Thyroid gland (tissue), 4 donors: ENCODE measurements at places on chromosomes 12 and 14.
A peak's percentile ranks its signal among the peaks of the same experiment; 100 is the strongest.

- DNase-seq, result no peak
Measured at GRCh38 chr14:55762595-55763232, 182.7 kb downstream of the KTN1 start.

GRCh38 chr12:24937553-24938244, 11.2 kb downstream of the BCAT1 start:
- DNase-seq, result no peak

GRCh38 chr12:8834230-8834629, 11.8 kb downstream of the A2ML1 start:
- no peak for DNase-seq

- DNase-seq, result no peak
Measured at GRCh38 chr14:96925422-96925821, 128.2 kb downstream of the VRK1 start.

DNA sequence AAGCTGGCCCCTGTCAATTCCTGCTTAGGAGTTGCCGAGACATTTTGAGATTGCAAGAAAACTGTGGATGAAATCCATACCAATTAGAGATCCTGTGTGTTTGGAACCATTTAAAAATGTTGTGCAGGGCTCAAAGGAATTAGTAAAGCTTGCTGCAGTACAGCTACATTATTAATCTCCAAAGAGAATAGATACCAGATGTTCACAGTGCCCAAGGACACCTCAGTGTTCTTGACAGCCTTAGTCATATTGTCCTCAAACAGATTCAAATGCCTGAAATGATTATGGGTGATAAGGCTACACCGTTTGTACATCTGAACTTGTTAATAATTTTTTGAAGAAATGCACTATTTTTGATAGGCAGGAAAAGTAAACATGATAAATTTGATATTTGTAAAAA, 164.6 kb downstream of the MSRB3 start:
- DNase-seq, result no peak

DNA sequence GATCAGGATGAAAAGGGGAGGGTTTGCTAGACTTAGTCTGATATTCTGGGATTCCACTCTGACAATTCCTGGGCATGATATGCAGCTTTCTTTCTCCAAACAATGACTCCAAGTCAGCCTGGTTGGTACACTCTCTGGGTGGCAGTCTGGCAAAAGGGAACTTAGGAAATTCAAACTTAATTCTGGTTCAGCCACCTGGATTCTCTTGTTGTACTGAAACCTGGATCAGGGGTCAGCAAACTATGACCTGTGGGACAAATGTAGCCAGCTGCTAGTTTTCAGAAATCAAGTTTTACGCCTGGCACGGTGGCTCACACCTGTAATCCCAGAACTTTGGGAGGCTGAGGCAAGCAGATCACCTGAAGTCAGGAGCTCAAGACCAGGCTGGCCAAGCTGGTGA, 6.2 kb downstream of the AMN1 start:
- no peak for DNase-seq

GRCh38 chr12:47767216-47767724, 5.8 kb upstream of the SLC48A1 start:
- peak; percentile 69 for DNase-seq

GRCh38 chr14:81313775-81314429, 86.2 kb downstream of the STON2 start:
- DNase-seq, result peak; percentile 36

DNA sequence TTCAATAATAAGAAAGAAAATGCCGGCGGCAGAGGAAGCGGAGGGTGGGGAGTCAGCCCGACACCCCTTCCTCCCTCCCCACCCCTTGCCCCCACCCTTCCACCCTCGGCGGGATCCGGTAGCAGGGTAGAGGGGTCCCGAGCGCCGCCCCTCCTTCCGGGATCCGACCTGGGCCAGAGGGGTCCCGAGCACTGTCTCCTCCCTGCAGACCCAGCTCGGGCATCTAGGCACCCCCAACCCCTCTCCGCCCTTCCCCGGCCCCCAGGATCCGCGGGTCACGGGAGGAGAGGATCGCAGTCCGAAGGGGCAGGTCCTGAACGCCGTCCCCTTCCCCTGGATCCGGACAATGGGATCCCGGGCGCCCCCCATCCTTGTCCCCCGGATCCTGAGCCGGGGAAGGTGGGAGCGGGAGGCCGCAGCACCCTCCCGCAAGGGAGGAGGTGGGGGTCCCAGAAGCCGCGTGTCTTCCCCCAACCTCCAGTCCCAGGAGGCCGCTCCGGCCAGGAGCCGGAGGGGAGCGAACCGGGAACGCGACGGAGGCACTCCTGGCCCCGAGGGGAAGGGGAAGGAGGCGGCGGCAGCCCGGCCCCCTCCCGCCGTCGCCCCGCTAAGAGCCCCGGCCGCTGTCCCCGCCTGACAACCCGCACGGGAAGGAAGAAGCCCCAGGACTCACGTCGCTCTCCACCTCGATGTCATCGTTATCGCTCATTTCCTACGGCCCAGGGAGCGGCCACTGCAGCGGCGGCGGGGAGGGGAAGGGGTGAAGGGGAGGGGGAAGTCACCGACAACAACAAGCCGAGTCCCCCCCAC, 481 bp downstream of the MAX start:
- no peak for DNase-seq

GRCh38 chr14:31936115-31936514, 141.0 kb upstream of the ARHGAP5 start:
- no peak for DNase-seq

- no peak for DNase-seq
Measured at GRCh38 chr12:64192644-64193444, 29.3 kb downstream of the KICS2 start.

GRCh38 chr14:62253171-62253570, 491.0 kb downstream of the SNAPC1 start:
- DNase-seq, result no peak

DNA sequence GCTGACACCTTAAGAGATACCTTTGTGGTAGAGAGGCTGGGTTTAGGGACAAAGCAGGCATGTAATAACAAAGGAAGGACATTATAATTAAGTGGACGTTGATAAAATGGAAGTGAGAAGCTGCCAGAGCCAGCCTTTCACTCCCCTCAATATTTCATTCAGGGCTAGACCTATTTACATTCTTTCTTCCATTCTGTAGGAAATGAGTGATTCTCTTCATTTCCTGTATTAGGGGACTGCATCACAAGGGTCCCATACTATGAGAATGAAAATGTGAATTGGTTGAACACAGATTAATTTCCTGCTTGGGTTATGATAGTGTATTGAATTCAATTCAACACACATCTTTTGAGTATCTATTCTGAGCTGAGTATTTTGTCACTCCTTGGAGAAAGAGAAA, 143.0 kb downstream of the OTOGL start:
- DNase-seq, result no peak

GRCh38 chr14:51454351-51454750, 197.4 kb upstream of the FRMD6 start:
- no peak for DNase-seq

DNA sequence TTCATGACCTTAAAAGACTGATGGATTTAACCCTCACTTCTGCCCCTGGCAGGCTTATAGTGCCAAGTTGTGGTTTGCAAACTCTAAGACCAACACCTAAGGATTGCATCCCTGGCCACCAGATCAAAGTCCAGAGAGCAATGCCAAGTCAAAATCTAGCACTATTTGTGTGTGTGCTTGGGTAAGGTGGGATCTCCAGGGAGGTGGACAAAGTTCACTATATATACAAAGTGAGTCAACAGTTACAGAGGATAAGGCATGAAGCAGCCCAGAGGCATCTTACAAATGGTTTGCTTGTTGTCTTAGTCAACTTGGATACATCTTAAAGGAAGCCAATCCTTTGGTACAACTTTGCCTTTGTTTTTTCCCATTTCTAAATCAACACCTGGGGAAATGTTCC, 137.3 kb downstream of the MSRB3 start:
- no peak for DNase-seq

- DNase-seq, result no peak
Measured at GRCh38 chr12:76374386-76375020, 26.3 kb upstream of the BBS10 start.

DNA sequence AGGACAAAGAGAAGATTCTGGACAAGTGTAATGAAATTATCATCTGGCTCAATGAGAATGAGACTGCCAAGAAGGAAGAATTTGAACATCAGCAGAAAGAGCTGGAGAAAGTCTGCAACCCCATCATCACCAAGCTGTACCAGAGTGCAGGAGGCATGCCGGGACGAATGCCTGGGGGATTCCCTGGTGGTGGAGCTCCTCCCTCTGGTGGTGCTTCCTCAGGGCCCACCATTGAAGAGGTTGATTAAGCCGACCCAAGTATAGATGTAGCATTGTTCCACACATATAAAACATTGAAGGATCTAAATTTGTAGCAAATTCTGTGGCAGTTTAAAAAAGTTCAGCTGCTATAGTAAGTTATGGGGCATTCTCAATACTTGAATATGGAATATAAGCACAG, 174.3 kb upstream of the CCND2 start:
- no peak for DNase-seq

GRCh38 chr12:56391721-56392120, 29.1 kb upstream of the APOF start:
- no peak for DNase-seq

GRCh38 chr12:16175840-16176239, 101.6 kb downstream of the SLC15A5 start:
- DNase-seq, result no peak

- DNase-seq, result peak; percentile 72
Measured at GRCh38 chr12:110582276-110583136, 612 bp downstream of the PPTC7 start.

GRCh38 chr12:129704232-129704830, 199.5 kb downstream of the TMEM132D start:
- DNase-seq, result no peak

GRCh38 chr12:82952946-82953345, 266.2 kb downstream of the TMTC2 start:
- DNase-seq, result no peak

DNA sequence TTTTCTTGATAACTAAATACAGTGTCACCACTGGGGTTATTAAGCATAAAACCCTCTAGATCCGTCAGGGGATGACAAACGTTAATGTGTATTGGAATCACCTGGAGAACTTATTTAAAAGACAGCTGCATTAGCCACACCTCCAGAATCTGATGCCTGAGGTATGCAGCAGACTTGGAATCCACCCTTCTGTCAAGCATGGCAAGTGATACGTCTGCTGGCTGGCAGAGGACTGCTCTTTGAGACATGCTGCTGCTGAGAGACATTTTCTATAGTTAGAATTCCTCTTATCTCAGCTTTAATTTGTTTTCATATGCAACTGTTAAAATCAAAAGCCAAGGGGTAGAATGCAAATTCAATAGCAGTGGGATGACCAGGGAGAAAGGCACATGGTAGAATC, 496.3 kb downstream of the NELL2 start:
- DNase-seq, result peak; percentile 3

GRCh38 chr12:17030338-17030737, 424.4 kb upstream of the LMO3 start:
- DNase-seq, result no peak

DNA sequence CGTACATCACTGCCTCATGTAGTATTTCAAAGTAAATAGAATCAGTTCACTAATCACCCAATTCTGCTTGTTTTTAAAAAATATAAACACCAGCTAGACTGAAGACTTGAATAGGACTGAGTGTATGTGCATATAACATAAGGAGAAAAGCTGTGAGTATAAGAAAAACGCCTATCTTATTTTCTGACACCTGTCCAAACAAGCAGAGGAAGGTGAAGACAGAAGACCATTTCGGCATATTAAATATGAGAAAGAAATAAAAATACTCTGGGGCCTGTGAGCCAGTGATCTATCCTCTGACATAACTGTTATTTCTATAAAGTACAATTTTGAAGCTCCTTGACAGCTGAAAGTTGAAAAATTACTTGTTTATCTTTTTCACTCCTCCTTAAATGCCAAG, 111.3 kb upstream of the EEA1 start:
- no peak for DNase-seq

DNA sequence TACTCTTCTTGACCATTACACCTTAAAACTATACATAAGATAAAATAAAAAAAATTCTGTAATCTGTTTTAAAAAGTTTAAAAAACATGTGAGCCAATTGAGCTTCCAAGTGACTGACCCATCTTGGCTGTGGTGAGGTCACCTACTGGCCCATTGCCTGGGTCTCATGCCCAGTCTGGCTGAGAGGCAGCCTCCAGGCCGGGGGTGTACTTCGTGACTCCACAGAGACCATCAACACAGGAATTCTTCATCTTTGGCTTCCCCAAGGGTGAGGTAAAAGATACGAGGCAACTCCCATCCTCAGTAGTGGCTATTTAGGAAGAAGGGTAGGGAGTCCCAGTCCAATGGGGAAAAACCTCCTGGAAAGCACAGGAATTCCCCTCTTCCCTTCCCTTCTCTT, 113.2 kb downstream of the APAF1 start:
- DNase-seq, result no peak

- peak; percentile 49 for DNase-seq
Measured at GRCh38 chr14:59919570-59920377, at the start of gene LRRC9. TSS of gene LRRC9 (plus strand) at chr14:59920144.

GRCh38 chr14:101851736-101852405, 90.4 kb downstream of the PPP2R5C start:
- DNase-seq, result no peak

DNA sequence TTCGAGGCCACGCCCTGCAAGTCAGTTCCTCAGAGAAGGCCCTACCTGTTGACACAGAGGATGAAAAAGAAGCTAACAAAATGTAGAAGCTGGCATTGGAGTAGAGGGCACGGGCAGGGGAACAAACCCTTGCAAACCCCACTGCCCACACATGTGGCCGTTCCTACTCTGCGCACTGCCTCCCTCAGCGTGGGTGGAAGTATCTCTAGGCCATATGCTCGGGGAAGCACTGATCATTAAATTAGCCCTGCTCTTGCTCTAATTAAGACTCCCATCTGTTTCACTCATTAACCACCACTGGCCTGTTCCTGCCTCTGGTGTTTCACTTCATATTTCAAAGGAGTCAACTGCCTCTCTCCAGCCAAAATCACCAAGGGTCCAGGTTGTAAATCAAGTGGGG, 201.2 kb upstream of the SFSWAP start:
- no peak for DNase-seq

GRCh38 chr14:31834616-31835015, 242.5 kb upstream of the ARHGAP5 start:
- peak; percentile 7 for DNase-seq

GRCh38 chr14:51533160-51533559, 118.5 kb upstream of the FRMD6 start:
- no peak for DNase-seq

GRCh38 chr12:94445662-94446061, 14.0 kb downstream of the CEP83 start:
- peak; percentile 19 for DNase-seq
